ENCODE measurements at places on chromosomes 6 and 20.

GRCh38 chr6:104639668-104640067, 220.1 kb downstream of the HACE1 start:
- DNase-seq = no peak

DNA sequence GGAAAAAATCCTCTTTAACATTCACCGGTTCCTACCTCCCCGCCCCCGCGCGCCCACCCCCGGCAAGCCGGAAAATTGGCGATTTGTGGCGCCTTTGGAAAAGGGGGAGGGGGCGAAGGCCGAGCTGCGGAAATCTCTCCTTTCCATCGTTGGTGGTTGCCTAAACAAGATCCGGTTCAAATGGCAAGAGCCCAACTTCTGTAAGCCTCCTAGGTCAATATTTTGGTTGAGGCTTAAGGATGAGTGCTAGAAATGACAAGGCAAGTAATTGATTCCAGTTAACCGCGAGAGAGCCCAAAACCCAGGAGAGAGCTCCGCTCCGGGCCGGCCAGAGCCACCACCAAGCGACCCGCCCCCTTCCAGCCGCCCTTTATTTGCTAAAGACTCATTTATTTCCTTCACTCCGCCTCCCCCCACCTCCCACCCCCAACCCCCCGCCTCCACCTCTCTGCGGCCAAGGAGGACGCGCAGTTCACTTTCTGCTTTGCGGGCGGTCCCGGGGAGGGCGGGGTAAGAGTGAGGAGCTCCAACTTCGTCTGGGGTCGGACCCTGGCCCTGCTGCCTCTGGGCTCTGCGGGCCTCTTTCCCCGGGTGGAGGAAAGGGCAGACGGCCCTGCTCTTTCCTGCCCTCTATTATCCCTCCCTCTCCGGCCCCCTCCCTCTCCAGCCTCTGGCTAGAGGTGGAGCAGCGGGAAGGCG, 838 bp upstream of the NKX2-2 start:
- DNase-seq = no peak

DNA sequence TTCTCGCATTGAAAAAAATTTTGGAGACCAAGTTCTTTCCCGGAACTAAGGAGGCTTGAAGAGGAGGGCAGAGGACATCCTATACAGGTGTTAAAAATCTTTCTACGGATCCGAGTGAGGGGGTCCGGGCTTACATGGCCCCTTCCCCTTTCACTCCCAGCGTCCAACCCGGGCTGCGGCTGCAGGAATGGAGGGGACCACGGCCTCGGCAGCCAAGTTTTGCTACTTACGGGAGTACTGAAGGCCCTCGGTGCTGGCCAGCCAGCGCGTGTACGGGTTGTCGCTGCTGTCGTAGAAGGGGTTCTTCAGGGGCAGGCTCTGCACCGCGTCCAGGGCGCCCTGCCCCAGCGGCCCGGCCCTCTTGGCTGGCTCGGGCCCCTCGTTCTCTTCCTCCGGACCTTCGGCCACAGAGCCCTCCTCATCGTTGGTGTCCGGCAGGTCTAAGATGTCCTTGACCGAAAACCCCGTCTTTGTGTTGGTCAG, 642 bp downstream of the NKX2-2 start:
- no peak for DNase-seq

- DNase-seq = no peak
Observed at GRCh38 chr6:126540161-126540560, 200.2 kb downstream of the CENPW start.

- DNase-seq = no peak
Observed at GRCh38 chr6:11236076-11236750, 3.7 kb upstream of the NEDD9 start.

GRCh38 chr6:126461045-126461444, 121.1 kb downstream of the CENPW start:
- no peak for DNase-seq

DNA sequence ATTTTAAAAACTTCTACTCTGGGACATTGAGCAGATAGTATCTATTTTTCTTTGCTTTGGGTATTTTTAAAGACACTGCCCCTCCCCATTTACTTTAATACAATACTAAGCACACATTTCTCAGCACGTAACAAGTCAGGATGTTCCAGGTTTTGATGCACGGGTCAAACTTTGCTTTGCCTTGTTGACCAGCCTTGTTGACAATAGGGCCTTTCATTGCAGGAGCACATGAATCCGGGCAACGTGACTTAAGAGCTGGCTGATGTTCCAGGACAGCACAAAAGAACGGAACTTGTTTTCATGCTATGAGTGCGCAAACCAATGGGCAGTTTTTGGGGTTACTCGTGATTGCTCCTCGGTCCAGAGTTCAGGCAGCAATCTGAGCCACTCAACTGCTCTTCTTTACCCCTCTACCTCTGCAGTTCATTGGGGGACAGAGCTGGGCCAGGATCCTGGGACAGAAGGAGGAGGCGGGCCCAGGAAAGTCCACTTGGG, 78.6 kb upstream of the SLC22A16 start:
- DNase-seq = no peak
